ENCODE measurements at places on chromosomes 12 and 14.
A peak's percentile ranks its signal among the peaks of the same experiment; 100 is the strongest.

DNA sequence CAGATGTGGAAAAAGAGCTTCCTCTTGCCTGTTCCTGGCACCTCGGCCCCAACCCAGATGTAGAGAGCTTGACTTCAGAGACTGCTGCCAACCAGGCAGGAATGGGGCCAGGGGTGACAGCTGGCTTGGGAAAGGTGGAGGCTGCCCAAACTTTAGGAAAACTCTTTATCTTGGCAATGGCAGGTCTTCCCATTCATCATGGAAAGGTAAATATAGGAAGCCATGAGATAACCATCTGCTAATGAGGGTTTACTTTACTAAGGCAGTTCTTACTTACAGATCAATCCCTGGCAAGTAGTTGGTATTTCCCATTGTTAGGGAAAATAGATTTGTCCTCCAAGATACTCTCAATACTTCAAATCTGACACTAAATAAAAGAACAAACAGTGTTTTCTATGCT is 143.1 kb upstream of the NUDT4 start:
- no peak for DNase-seq

GRCh38 chr14:90674043-90674670 is 142.1 kb downstream of the TTC7B start:
- no peak for DNase-seq

DNA sequence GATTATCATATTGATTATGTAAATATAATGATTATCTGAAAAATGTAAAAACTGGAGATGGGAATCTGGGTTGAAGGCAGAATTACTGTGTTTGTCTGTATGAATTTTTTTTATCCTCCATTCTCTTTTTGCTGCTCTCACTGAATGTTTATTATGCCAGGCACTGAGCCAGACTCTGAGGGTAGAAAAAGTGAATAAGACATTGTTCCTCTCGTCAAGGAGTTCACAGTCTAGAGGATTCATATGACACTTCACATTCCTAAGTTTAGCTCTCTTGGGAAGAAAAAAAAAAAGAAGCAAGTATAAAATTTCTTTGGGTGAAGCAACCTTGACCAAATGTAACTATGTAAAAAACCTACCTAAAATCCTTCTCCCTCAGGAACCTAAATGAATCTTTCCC is 120.9 kb upstream of the LMO3 start:
- DNase-seq, result no peak

DNA sequence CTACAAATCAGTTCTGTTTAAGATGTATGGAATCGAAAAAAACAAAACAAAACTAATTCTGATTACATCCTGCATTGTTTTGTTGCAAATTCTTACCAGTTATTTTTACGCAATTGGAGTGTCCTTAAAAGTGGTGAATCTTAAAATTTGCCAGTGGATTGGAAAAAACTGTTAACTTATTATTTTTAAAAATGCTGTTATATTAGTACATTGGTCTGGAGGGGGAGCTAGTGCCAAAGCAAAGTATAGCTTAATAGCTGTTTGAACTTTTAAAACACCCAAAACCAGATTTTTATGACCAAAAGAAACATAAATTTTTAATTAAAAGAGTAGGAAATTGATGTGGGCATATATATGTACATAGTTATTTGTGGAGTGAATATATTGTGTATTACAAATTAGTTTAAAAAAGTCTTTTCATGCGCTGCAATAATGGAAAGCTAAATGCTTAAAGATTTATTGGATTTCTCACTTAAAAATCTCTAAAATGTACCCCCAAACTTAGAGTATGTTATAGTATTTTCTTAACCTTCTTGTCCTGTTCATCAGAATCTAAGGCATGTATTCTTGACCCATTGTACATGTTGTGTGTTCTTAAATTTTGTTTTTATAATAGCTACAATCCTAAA is 2.5 kb downstream of the FUT8 start:
- no peak for DNase-seq

- DNase-seq, result no peak
These were observed 122.3 kb downstream of the PTPRR start for GRCh38 chr12:70798016-70798783.

DNA sequence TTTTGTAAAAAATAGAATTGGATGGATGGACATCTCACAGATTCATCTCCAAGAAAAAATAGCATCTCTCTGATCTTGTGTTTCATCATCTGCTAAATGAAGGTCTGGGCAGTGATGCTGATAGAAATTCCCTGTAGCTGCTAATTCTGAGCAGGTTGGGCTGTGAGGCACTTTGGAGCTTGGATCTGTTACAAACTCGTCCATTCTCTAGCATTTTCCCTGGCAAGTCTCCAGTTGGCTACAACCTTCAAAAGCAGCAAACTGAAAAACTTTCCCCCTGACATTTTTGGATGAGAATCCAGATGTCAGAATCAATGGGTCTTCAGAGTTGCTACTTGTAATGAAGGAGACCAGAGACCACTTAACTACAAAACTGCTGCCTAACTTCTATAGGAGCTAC is 72.7 kb downstream of the TPH2 start:
- DNase-seq, result no peak

GRCh38 chr12:388012-388411 is 1.1 kb downstream of the KDM5A start:
- DNase-seq, result no peak

DNA sequence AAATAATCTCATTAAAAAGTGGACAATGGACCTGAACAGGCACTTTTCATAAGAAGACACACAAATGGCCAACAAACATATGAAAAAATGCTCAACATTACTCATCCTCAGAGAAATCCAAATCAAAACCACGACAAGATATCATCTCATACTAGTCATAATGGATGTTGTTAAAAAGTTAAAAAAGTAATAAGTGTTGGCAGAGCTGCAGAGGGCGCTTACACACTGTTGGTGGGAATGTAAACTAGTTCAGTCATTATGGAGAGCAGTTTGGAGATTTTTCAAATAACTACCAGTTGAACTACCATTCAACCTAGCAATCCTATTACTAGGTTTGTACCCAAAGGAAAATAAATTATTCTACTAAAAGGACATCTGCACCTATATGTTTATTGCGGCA is 47.2 kb downstream of the FOXG1 start:
- DNase-seq, result no peak

- DNase-seq, result no peak
These were observed 4.6 kb upstream of the HIP1R start for GRCh38 chr12:122830517-122831214.

DNA sequence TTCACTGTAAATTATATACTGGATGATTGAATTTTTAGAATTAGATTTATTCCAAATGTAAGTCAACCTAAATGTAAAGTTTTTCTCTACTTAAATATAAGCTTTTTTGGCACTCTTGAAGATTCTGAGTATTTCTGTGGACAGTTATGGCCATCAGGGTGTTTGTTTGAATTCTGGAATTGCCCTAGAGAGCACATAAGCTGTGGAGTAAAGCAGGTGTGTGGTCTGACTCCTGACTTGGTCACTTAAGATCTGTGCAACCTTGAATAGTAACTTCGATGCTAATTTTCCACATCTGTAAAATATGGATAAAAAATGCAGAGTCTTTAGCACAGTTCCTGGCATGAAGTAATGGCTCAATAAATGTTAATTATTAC is 64.4 kb downstream of the FUT8 start:
- DNase-seq, result no peak

DNA sequence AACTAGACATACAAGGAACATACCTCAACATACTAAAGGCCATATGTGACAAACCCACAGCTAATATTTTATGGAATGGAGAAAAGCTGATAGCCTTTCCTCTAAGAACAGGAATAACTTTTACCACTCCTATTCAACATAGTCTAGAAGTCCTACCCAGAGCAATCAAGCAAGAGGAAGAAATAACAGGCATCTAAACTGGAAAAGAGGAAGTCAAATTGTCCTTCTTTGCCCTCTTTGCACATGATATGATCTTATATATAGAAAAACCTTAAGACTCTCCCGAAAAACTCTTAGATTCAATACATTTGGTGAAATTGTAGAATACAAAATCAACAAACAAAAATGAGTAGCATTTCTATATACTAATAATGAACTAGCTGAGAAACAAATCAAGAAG is 110.0 kb downstream of the ATP23 start:
- no peak for DNase-seq

DNA sequence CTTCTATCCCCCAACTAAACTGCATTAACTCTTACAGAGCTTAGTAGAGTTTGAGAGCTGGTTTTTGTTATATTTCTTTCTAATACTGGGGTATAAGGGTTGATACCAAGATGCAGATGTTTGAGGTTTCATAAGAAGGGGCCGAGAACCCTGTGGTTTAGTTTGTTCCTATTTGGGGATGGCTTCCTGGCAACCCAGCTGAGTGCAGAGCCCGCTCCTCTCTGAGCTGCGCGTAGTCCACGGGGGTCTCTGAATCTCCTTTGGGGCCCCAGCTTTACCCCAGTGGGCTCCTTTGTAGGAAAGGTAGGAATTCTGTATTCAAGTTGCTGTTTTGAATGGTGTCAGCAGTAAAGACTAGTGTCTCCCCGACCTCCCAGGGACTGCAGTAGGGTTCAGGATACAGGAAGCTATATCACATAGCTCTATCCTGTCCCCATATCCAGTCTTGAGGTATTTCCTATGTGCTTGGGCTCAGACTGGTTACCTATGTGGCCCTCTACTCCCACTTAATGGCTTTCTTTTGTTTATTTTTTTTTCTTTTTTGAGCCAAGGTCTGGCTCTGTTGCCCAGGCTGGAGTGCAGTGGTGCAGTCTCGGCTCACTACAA is 25.4 kb downstream of the PLXNC1 start:
- no peak for DNase-seq

DNA sequence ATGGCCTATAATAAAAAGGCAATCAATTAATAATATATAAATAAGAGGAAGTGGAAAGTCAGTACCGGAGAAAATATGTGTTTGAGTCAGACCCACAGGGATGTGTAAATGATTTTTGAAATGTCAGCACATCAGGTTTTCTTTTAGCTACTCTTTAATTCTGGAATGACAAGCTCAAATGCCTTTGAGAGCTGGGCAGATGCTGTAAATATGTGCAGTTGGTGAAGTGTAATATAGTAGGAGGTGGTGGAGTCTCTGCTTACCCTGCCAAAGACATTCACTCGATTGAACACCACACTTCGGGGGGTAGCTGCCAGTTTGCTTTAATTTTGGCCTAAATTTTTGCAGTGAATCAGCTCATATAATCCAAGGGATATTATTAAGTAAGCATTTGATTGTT is 93.0 kb downstream of the PLEKHA5 start:
- DNase-seq, result no peak

DNA sequence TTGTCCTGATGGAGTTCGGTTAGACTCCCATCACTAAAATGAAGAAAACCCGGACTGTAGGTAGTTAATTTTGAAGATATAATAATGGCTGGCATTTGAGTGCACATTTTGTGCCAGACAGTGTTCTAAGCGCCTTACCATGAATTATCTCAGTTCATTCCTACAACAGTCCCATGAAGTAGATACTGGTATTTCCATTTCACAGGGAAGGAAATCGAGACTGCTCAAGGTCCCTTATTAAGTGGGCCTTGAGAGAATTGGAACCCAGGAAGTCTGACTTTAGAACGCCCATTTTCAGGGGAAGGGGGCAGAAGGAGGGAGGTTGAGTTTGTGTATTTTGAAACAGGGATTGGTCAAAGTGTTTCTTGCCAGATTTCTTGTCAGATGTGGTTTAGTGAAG is 855 bp downstream of the MNAT1 start:
- no peak for DNase-seq

DNA sequence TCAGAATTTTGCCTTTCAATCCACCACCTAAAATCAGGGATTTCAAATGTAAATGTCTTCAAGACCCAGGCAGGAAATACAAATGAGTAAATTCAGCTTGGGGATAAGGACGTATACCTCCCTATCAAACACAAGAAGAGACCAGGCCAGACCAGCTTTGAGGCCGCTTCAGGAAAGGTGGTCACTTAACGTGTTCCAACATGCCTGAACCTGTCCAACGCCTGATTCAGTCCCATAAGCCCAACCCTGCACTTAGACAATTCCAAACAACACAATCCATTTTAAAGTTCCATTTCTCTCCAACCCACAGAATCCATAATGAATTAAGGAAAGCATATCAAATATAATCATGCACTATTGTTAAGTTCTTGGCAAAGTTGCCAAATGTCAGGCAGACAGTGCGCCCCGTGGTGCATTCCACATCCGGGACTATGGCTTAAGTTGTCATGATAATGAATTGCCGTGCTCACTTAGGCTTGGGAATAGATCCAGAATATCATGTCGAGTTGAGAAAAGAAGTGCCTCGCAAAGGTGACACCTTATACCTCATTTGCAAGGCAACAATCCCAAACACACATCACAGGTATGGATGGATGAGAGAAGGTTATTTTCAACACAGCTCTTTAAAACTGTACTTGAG is 35.5 kb downstream of the CCDC60 start:
- no peak for DNase-seq

DNA sequence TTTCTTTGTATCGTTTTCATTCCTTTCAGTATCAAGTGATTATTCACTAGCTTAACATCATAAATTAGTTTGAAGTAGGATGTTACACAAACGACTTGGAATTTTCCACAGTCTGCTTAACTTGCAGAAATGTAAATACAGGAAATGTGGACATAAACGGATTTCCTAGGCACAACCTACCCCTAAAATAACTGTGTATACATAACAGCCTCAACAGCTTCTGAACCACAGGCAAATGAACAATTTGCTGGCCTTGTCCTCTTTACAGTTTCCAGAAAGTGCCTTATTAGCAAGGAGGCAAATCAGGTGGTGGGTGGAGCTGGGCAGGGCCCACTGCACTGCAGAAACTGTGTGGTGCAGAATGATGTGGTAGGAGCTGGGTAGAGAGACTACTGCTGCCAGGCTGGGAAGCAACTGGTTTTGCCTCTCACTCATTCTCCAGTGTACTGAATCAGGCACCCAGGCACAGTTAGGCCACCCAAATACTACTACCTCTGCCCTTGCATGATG is 14.1 kb downstream of the DRAM1 start:
- no peak for DNase-seq

GRCh38 chr12:119241049-119241448 is 62.3 kb downstream of the HSPB8 start:
- no peak for DNase-seq

GRCh38 chr14:77025744-77026165 is 2.8 kb downstream of the IRF2BPL start:
- DNase-seq, result no peak

DNA sequence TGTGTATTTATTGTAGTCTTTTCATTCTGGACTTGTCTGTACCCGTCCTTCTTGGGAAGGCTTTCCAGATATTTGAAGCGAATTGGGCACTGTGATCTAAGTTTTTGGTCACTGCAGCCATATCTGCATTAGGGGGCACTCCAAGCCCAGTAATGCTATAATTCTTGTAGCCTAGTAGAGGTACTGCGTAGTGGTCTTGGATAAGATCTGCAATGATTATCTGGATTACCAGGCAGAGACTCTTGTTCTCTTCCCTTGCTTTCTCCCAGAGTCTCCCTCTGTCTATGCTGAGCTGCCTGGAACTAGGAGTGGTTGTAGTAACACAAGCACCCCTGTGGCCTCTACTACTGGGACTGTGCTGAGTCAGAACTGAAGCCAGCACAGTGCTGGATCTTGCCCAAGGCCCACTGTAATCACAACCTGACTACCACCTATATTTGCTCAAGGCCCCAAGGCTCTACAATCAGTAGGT is 30.0 kb downstream of the SLC38A2 start:
- no peak for DNase-seq

GRCh38 chr12:110661337-110661972 is 27.5 kb downstream of the HVCN1 start:
- DNase-seq, result peak; percentile 65
